ENCODE measurements at places on chromosomes 3 and 15.

DNA sequence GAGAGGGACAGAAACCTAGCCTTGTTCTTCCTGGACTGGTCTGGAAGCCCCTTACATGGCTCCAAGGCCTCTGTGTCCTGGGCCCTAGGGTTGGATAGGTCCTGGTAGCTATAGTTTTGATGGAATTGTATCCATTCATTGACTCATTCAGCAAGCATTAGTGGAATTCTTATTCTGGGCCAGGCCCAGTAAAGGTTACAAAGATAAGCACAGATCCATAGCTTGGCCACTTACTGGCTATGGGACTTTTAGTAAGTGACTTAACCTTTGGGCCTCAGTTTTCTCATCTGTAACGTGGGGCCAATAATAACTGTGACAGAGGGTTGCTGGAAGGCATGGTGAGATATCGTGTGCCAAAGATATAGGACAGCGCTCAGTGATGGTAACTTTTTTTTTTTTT lies 13.6 kb upstream of the DAG1 start:
- DNase-seq, result no peak

GRCh38 chr3:60917141-60917540 lies 334.1 kb downstream of the FHIT start:
- no peak for DNase-seq

DNA sequence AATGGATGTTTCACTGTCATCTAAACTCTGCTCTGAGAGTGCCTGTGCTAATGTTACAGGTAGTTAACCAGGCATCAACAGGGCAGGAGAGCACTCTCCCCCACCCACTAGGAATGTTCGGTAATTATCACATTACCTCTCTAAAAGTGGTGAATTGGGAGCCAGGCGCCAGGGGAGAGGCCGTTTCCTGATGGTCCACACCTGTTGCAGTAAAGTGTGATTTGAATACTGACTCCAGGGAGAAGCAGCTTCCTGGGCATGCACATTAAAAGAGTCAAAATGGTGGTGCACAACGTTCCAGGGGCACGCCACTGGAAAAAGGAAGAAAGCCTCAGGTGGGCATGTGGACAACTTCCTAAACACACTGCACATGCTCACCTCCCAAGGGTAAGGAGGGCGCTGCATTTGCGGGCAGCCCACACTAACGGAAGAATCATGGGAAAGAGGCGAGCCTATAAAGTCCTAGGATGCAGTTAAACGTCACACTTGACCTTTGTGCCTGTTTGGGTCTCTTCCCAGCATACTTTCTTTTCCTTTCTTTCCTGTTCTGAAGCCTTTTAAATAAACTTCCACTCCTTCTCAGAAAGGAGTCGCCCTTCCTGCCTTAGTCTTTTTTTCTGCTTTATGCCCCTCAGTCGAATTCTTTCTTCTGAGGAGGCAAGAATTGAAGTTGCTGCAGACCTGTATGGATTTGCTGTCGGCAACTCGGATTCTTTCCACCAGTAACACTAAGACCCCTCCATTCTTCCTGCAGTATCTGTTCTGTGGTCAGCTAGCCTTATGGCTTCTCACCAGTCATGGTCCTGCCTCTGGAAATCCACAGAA lies 28.9 kb upstream of the GPD1L start:
- peak; percentile 21 for DNase-seq

DNA sequence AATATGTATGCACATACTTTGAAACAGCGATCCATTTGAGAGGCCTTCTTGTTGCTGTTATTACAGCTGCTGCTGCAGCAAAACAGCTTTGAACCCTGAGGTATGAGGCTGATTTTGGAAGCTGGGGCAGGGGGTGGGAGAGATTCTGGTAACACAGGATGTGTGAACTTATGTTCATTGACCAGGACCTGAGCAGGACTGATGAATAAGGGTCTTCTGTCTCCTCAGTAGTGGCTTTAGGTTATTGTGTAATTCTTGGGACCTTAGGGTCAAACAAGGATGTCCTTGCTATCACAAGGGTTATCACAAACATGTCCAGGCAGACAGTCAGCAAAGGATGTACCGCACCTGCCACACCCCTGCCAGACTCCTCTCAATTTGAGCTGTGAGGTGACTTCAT lies 41.6 kb downstream of the CTDSPL start:
- DNase-seq, result no peak

All from cardiac muscle cell (in vitro differentiated cells and primary cell).